Foreskin keratinocyte (primary cell): ENCODE measurements at places on chromosomes 1 and 21.

- DNase-seq, result no peak
Observed at GRCh38 chr1:74426208-74426937, 86.0 kb downstream of the LRRC53 start.

DNA sequence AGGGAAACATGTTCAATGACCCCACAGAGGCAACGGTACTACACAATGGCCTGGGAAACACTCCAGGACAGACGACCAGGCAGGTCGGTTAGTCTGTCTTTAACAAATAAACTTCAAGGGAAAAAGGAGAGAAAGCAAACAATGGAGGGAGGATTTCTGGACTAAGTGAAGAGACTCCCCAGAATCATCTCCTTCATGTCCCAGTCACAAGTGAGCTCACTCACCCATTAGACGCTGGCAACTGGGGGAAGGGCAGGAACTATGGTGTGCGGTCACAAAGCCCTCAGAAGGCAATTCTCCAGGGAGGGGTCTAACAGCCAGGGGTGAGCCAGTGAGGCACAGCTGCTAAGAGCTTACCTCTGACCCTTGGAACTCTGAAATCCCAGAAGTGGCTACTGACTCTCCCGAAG lies 55.7 kb upstream of the NADK start:
- no peak for DNase-seq

GRCh38 chr1:84086189-84086588 lies 57.9 kb upstream of the PRKACB start:
- no peak for DNase-seq

DNA sequence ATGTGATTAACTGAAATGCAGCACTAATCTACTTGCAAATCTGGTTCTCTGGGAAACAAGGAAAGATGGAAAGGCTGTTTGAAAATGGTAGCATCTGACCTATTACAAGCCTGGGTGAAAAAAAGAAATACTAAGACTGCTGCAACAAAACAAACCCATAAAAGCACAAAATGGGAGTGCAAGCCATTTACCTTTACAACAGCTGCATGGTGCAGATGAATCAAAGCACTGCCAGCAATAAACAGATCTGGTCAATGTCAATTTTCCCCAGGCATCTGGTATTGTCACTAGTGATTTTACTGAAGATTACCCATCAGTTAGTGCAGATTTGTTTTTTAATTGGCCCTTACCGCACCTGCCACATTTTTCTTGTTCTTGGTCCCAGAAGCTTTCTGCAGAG lies 1341.7 kb downstream of the PLA2G4A start:
- no peak for DNase-seq

- DNase-seq, result no peak
Observed at GRCh38 chr1:153262070-153262366, 2.5 kb downstream of the LORICRIN start.

GRCh38 chr1:91600431-91601337 lies 100.0 kb downstream of the CDC7 start:
- no peak for DNase-seq

DNA sequence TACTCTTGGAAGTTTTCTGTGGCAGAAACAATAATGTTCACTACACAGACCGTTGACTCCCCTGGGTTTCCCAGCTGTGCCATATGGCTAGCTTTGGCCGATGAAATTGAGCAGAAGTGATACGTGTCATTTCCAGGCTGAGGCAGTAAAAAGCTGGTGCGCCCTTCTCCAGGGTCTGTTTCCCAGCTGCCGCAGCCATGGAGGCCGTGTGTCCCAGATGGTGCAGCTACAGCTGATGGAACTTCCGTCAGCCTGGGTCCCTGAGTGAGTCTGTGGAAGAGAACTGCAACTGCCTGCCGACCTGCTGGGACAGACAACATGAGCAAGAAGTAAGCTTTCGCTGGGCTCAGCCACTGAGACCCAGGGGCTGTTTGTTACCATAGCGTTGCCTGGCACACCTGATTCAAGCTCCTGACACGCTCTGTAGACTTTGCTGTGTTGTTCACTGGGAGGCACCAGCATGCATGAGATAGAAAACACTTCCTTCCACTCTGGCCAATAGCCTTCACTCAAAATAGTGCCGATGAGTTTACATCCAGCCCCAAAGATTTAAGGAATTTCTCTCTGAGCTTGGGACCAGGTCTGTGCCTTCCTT lies 116.3 kb upstream of the SLC25A33 start:
- no peak for DNase-seq

- DNase-seq, result peak; percentile 21
Observed at GRCh38 chr1:216210081-216210480, 213.2 kb downstream of the USH2A start.

DNA sequence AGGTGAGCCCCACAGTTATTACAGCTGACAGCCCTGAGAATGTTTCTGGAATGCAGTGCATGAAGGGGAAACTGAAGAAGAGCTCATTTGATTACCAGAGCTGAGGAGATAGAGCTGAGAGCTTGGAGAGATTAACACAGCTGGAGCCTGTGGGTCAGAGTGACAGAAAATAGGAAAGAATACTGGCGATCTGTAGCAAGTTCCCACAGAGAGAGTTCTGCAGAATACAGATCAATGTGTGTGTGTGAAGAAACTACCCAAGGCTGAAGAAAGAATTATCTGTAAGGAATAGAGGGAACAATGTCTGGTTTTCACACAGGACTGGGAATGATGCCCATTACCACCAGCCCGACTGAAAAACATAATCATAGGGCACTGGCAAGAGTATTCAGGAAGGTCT lies 103.6 kb upstream of the SNX7 start:
- DNase-seq, result no peak

GRCh38 chr21:37916310-37917051 lies at the start of gene KCNJ6:
TSS of gene KCNJ6 (minus strand) at chr21:37916457. CDS start at chr21:37840682, 75,775 bp downstream.
- peak; percentile 24 for DNase-seq

- DNase-seq, result no peak
Observed at GRCh38 chr1:162612606-162613400, 19.5 kb upstream of the DDR2 start.

GRCh38 chr1:94954263-94955220 lies 27.6 kb upstream of the CNN3 start:
- DNase-seq, result no peak

- peak; percentile 34 for DNase-seq
Observed at GRCh38 chr1:69777423-69777822, 209.7 kb downstream of the LRRC7 start.

DNA sequence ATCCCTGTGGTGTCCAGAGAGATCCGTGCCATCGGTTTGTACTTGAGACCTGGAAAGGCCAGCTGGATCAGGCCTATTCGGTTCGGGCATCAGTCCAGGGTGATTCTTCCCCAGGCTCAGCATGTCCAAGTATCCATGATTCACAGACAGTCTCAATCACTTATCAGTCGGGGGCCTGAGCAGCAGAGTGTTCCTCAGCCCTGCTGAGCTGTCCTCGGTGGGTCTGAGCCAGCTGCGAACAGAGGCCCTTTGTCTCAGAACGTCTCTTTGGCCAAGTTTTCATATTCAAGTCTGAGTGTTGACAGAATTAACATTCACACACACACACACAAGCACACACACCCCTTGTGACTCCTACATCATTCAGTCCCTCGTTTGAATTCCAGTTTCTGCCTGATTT lies 33.4 kb upstream of the OSBPL9 start:
- no peak for DNase-seq

GRCh38 chr1:117820694-117821381 lies 108.6 kb downstream of the GDAP2 start:
- no peak for DNase-seq
